Stimulated activated CD8-positive, alpha-beta memory T cell treated with anti-CD3 and anti-CD28 coated beads, Interleukin-4, amount 100 ng/mL, for 1 hour (primary cell): ENCODE measurements at places on chromosomes 3 and 15.

DNA sequence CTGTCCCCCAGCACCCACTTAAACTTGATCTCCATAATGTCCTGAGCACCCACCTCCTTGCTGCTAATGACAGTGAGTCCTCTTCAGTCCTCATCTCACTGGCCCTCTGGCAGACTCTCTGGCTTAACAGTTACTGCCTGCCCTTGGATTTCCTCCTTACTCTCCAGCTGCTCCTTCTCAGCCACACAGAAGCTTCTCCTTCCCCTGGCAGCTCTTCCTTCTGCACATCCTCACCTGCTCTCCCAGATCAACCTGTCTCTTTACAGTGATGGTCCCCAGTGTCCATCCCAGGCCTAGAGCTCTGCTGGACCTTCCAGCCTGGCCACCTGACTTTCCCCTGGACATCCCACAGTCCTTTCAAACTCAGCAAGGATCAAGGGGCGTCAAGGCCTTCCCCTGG is 47.4 kb upstream of the SMAD3 start:
- DNase-seq = no peak

DNA sequence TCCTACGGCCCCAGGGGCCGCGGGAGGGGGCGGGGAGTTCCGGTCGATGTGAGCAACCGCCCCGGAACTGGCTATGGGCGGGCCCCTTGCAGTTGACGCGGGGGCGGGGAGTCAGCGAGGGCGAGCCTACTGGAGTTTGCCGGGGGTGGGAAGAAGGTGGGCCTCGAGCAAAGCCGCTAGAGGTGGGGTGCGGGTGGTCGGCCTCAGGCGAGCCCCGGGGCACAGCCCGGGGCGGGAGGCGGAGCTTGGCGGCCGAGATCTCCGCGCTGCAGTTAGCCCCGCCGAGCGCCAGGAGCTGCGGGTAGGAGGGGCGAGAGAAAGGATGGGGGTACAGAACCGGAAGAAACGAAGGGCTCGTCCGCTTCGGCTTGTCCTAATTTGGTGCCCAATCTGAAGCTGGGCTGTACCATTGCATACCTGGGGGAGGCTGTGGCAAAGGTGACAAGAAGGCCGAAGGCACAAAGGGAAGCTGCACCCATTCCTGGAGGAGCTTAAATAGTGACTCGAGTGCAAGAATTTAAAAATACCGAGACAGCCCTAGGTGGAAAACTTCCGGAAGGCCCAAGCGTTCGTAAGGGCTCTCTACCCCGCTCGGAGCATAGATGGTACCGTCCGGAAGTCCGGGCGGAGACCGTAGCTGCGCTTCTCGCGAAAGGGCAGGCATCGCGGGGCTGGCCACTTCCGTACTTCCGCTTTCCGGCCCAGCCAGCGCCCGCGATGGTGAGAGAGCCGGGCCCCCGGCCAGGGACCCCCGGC is at the start of the genes ARPC4 and TADA3:
ARPC4 (plus strand) TSS at position 678 of the 756 bp plus-strand sequence; CDS start at position 718, 40 bp downstream.
TADA3 (minus strand) TSS at position 69 of the 756 bp plus-strand sequence. CDS start 1,007 bp downstream, outside the sequence.
- DNase-seq = peak; percentile 88

GRCh38 chr15:77944002-77944867 is 133.3 kb downstream of the TBC1D2B start:
- DNase-seq = peak; percentile 9

DNA sequence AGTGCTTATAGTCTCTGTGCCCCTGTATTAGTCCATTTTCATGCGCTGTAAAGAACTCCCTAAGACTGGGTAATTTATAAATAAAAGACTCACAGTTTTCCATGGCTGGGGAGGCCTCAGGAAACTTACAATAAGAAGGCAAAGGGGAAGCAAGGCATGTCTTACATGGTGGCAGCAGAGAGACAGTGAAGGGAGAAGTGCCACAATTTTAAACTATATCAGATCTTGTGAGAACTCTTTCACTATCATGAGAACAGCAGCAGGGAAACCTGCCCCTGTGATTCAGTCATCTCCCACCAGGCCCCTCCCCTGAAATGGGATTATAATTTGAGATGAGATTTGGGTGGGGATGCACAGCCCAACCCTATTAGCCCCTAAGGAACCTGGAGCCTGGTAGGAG is 243.2 kb downstream of the EDEM1 start:
- DNase-seq = no peak

DNA sequence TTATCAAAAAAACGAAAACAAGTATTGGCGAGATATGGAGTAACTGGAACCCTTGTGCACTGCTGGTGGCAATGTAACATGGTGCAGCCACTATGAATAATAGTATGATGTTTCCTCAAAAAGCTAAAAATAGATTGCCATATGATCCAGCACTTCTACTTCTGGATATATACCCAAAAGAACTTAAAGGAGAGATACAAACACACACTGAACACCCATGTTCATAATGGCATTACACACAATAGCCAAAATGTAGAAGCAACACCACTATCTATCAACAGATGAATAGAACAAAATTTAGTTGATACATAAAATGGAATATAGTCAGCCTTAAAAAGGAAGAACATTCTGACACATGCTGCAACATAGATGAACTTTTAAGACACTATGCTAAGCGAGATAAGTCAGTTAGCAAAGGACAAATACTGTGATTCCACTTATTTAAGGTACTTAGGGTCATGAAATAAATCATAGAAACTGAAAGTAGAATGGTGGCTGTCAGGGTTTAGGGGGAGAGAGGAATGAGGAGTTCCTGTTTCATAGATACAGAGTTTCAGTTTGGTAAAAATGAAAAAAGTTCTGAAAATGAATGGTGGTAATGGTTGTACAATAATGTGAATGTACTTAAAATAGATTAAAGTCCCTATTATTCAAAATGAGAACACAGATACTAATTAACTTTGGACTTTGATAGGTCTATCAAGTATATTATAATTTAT is 59.4 kb upstream of the IMPG2 start:
- no peak for DNase-seq

- no peak for DNase-seq
Observed at GRCh38 chr15:73599934-73600333, 33.3 kb downstream of the NPTN start.
